DMS 273 treated with DMSO at 0.1 percent for 48 hours (cell line): ENCODE measurements at places on chromosomes 6 and 20.

DNA sequence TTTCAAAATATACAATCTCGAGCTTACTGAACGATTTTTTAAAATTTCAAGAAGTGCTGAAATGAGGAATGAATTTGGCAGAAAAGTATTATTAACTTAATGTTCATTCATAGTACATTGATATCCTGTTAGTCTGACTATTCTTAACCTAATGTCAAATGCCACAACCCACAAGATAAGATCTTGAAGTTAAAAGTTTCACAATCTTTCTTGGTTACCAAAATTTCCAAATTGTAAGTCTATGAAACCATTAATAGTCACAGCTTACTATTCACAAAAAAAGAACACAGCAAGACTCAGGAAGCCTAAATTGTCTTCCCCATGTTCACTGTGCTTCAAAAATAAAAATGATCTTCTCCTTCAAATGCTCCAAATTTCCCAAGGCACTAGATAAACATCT, 71.3 kb downstream of the HACE1 start:
- DNase-seq, result no peak

DNA sequence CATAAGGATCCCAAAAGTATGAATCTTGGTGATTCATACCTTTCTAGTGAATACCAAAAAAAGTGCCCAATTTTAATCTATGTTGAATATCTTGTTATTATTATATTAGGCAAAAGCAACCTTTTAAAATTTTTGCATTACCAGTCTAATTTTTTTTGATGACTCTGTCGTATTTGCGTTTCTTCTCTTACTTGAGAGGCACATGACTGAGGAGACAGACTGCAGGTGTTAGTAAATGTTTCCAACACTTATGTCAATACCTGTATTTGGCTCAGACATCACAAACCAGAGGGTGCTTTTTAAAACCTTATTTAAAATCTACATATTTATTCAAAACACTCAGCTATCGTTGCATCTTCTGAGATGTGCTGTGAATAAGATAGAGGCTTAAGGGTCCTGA, 27.1 kb downstream of the ID4 start:
- no peak for DNase-seq

GRCh38 chr20:50327666-50328065, 137.0 kb downstream of the CEBPB start:
- no peak for DNase-seq

GRCh38 chr6:12049165-12049564, 37.1 kb downstream of the HIVEP1 start:
- no peak for DNase-seq

DNA sequence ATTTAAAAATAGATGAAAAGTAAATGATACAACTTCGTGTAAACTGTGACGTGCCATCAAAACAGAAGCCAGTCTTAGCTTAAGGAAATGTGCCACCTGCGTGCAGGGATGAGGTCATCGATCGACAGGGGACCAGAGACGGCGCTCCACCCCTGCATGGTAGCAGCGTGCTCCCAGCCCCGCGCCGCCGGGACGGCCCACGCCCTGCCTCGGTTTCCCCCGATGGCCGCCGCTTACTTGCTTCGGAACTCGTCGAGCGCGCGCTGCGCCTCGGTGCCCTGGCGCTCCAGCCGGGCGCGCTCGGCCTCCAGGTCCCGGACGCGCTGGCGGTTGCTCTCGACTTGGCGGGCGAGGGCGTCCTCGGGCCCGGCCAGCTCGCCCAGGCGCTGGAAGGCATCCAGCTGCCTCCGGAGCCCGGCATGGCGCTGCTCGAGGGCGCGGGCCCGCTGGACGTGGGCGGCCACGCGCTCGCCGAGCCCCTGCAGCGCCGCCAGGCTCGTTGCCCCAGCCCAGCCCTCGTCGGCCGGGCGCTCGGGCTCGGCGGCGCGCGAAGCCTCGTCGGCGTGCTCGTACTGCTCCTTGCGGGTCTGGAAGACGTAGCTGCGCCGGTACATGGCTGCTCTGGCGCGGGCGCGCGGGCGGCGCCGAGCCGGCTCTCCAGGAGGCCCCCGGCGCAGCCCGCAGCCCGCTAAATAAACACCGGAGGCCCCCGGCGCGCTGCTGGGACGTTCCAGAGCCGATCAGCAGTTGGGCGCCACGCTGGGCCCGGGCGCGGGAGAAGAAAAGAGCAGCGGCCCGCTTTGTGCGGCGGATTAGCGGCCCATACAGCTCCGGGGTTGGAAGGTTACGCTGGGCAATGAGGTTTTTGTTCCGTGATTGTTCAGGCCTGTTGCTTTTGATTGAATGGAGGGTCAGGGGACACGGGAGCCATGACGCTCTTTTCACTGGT, at the start of gene BFSP1:
TSS of gene BFSP1 (minus strand) at position 664 of the 949 bp plus-strand sequence. CDS start at position 614, 50 bp downstream.
- peak; percentile 25 for DNase-seq

GRCh38 chr6:139334806-139335446, 39.5 kb downstream of the CITED2 start:
- DNase-seq, result no peak

- no peak for DNase-seq
These were observed 399.7 kb upstream of the ADGRB3 start for GRCh38 chr6:68235326-68235784.

- DNase-seq, result no peak
These were observed 135.4 kb upstream of the RALGAPA2 start for GRCh38 chr20:20847814-20848213.

- DNase-seq, result peak; percentile 22
These were observed 21.7 kb upstream of the PRELID3B start for GRCh38 chr20:59064214-59064722.

DNA sequence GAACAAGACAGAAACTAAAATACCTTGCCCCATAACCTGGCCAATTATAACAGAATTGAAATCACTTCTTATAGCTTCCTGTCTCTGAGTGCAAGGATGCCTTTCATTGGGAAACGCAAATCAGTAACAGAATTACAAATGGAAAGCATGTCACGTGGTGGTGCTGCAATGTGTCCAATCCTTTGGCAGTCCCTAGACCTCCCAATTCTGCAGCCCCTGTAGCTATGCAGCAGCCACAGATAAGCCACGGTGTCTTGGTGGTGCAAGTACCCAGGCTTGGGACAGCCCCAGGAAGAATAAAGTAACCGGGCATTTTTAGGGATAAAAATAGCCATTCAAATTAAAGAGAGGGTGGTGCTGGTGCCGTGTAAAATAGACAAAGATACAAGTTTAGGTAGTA, 134.6 kb upstream of the CCN2 start:
- DNase-seq, result no peak

- no peak for DNase-seq
These were observed 11.4 kb downstream of the COMMD7 start for GRCh38 chr20:32731882-32732266.

DNA sequence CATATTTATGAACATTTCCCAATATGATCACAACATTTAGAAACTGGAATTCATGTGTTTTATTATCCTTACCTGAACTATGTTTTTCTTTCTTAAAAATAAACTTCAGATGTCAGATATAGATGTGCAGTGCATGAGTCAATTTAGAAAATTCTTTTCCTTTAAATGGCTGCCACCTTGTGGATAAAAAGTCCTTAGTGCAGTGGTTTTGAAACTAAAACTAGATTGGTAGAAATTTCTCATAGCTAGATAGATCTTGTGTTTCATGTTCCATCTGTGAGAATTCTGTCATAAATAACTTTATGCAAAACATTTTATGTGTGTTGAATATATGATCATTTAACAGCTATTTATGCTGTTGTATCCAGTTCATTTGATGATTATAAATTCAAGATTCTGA, 134.9 kb downstream of the KLHL32 start:
- peak; percentile 6 for DNase-seq

DNA sequence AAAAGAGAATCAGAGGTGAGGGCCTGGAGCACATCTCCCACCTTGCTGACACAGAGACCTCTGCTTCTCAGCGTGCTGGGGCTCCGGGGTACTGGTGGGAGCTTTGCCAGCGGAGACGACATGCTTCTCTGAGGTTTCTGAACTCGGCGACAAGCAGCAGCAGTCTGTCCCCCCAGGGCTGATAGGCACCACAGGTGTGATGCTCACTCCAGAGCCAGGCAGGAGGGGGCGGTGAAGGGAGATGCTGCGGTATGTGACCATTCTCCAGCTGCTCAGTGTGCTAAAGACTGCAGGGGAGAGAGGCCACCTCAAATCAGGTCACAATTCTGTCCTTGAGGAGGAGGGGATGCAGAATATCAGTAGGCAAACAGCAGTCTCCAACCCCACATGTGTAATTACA, 219.9 kb downstream of the ALDH8A1 start:
- DNase-seq, result no peak

DNA sequence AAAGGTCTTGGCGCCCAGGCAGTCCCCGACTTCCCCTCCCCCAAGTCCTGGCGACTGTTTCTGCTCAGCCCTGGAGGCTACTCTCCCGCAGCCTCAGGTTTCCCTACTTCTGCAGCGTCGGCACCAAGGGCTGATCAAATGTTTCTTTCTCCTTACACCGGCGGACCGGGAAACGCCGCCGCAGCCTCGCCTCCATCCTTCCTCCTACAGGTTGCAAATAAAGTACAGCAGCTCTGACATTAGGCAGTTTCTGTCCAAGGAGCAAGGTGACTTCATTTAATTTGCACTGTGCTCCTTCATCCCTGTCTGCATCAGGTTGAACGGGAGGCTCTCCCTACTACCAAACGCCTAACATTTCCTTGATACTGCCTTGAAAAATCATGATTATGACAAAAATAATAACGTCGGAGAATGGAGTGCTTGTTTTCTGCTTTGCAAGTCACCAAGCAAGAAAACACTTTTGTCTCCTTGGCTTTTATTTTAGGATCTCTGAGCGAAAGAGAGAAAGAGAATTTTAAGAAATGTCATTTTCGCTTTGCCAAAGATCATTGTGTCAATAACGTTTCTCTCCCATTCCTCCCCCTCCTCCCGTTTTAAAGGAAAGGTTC, 1.0 kb downstream of the CLIC5 start:
- no peak for DNase-seq

- peak; percentile 30 for DNase-seq
These were observed 9.9 kb downstream of the NRN1 start for GRCh38 chr6:5996714-5997419.

- DNase-seq, result no peak
These were observed 495.4 kb downstream of the CDH26 start for GRCh38 chr20:60453388-60454246.

GRCh38 chr20:55934146-55934545, 71.2 kb downstream of the CBLN4 start:
- DNase-seq, result no peak

DNA sequence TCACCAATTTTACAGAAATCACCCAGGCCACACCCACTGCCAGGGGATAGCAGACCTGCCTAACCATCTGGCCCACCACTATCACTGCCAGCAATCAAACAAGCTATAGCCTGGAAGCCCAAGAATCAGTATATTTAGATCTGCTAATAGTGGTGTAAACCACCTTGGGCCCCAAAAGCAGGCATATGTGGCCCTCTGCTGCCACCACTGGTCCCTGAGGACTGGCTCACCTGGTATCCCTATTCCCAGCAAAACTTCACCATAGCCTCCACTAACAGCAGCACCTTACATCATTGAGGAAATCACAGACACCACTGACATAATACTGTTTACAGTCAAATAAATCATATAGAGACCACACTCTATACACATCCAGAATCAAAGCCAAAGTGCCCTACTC, 880.4 kb upstream of the MAN1A1 start:
- no peak for DNase-seq

DNA sequence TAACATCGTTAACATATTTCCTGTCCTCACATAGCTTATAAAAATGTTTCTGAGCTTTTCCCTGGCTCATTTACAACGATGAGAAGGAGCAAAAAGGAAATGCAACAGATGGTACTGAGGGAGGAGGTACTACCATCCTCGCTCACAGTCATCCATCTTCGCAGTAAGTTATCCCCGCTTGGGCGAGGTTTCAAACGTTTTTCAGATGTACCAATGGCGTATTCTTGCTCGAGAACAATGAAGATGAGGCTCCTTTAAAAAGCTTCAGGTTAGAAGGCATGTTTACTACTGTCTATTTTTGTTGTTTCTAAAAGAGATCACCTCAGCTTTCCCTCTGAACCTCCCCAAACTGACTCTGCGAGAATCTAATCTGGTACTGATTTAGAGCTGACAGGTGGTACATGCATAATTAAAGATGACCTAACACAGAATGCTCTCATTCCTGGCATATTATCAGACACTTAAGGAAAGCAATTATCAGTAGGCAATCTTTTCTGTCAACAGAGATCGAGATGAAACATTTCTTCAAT, 178.7 kb downstream of the GJA10 start:
- DNase-seq, result peak; percentile 80

- DNase-seq, result no peak
These were observed 124.5 kb downstream of the MRPL14 start for GRCh38 chr6:44002593-44003344.

GRCh38 chr6:15588971-15589634, 73.7 kb downstream of the DTNBP1 start:
- no peak for DNase-seq

DNA sequence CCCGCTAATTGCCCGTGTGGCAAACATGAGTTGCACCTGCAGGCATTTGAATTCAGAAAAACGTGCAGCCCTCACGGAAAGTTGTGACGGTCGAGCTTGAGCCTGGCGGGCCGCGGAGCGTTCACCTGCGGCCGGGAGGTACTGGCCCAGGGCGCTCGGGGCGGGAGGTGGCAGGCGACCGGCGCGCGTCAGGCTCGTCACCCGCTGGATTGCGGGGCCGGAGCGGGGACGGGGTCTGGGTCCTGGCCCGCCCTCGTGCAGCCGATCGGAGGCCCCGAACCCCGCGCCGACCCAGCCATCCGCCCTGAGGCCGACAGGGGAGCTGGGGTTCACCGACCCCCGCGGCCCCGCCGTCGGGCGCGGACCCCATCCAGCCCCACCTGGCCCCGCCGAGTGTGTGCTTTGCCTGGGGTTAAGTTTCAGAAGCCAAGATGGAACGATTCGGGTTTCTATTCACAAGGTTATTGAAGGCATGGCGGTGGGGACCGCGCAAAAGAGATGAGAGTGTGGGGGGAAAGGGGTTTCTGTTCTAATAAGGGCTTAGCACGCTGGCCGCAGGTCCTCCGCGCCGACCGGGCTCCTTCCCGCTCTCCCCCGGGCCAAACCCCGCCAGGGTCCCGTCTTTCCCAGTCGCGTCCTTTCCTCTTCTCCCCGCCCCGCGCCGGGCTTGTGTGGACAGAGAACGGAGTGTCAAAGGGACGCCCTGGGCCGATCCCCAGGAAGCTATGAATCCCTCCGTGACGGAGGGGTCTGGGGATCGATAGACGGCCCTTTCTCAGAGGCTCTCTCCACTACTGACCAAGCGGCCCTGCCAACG, 1.6 kb upstream of the HEY2 start:
- DNase-seq, result no peak
